ENCODE measurements at places on chromosomes 7 and 10.

DNA sequence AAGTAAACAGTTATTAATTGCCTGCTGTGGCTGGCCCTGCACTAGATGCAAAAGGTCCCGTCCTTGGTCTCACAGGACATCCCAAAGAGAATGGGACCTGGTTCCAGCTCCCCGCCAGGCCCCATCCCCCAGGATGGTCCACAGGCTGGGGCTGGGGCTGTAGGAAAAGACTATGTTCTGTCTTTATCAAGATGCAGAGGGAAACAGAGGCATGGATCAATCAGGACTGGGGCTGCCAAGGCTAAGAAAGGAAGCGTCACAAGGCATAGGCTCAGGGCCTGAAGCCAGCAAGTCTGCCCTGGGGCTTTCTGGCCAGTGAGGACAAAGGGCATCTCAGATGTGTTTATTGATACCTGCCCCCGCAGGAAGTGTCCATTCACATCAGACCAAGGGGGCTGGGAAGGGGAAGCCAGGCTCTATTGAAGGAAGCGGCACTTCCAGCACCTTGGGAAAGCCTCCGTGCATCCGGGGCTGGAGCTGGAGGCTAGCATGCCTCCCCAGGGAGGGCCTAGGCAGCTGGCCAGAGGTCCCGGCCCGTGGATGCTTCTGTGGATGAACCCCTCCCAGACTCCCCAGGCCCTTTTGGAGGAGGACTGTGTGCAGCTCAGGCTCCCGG is 5.8 kb downstream of the VSIR start:
- DNase-seq, result no peak

- DNase-seq, result peak; percentile 15
These were observed 215.9 kb downstream of the RAB11FIP2 start for GRCh38 chr10:117830787-117831212.

DNA sequence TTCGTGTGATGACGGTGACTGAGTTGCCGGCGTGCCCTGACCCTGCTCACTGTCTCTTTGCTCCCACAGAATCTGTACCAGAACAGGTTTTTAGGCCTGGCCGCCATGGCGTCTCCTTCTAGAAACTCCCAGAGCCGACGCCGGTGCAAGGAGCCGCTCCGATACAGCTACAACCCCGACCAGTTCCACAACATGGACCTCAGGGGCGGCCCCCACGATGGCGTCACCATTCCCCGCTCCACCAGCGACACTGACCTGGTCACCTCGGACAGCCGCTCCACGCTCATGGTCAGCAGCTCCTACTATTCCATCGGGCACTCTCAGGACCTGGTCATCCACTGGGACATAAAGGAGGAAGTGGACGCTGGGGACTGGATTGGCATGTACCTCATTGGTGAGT is 199.2 kb downstream of the HECW1 start:
- no peak for DNase-seq

DNA sequence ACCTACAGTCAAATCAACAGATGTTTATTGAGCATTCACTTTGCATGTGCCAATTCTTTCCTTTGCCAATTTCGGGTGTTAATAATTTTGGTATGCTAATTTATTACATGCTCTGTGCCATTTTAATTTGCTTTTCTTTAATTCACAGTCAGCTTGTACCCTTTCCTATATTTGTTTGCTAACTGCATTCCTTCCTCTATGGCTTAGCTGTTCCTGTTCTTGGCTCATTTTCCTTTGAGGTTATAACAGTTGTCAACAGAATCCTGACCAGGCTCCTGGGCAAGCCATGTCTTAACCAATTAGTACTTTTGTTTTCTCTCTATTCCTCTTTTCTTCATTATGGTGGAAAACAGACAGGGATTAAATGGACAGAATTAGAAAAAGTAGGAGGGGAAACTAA is 73.6 kb upstream of the RPA3 start:
- DNase-seq, result no peak

DNA sequence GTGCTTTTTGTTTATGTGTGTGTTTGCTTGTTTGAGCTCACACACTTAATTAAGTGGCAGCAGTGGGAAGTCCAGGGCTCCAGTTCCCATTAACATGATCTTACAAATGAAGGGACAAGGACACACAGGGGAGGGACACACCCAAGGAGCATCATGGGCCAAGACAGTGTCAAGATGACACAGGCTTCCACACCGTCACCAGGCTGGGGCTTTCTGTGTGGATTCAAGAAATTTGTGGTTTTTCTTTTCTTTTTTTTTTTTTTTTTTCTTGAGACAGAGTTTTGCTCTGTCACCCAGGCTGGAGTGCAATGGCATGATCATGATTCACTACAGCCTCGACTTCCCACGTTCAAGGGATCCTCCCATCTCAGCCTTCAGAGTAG is 173.6 kb downstream of the KIAA1217 start:
- DNase-seq, result peak; percentile 19

DNA sequence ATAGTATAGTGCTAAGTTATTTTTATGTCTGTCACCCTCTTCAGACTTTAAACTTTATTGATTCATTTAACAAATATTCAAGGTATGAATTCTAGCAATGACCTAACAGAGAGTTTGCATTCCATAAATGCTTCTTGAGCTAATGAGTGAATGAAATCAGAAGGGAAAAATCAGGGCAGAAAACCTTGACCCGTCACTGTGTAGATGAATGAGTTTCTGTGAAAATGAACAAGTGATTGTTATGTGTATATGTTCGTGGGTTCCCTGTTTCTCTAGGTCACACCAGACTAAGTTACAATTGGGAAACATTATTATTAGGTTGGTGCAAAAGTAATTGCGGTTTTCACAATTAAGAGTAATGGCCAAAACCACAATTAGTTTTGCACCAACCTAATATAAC is 30.1 kb downstream of the APBB1IP start:
- DNase-seq, result no peak

DNA sequence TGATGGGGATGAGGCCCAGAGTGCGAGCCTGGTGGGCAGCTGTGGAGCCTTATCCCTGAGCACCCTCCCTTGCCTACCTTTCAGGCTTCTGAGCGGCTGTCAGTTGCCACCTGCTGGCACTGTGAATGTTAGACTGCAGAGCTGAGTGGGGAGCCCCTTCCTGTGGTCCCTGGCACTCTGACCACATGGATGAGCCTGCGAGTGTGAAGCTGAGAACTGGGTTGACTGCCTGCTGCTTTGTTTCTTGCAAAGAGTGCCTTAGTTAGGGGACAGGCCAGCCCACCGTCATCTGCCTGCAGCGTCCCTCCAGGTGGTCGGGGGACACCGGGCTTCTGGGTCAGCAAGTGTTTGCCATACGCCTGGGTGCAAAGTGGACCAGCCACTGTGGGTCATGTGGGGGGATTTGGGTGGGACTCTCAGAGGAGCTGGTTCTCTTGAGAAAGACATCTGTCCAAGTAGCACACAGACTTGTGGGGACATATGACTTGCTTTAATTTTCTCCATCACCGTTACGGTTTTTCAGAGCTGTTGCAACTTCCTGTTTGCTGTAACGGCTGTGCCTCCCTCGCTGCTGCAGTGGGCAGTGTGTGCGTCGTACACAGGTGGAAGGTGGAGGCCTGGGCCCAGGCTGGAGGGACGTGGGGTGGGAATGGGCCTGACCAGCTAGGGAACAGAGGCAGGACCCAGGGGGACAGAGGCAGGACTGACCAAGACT is 13.7 kb downstream of the INPP5A start:
- DNase-seq, result peak; percentile 37
